ENCODE measurements at places on chromosomes 12 and 14.

DNA sequence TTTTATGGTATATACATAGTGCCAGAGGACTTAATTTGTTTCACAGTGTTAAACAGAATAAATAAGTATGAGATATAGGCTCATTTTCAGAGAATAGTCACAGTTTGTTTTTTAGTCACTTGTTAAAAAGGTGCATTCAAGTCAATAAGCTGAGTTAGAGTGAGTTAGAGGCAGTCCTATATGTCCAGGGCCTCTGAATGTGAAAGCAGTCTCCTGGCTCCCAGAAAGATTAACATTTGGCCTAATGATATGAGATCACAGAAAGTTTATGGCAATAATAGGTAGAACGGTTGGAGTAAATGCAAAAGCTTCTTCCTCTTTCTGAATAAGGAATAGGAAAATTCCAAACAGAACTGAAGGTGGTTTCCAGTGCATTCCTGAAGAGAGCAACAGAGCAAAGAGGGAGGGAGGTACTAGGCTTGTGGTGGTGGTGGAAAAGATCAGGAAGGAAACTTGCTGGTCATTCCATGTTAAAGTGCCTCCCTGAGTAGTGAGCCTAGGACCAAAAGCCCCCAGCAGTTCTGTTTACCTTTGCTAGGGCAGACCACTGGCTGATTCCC is 54.4 kb downstream of the SLC38A4 start:
- DNase-seq, result no peak

DNA sequence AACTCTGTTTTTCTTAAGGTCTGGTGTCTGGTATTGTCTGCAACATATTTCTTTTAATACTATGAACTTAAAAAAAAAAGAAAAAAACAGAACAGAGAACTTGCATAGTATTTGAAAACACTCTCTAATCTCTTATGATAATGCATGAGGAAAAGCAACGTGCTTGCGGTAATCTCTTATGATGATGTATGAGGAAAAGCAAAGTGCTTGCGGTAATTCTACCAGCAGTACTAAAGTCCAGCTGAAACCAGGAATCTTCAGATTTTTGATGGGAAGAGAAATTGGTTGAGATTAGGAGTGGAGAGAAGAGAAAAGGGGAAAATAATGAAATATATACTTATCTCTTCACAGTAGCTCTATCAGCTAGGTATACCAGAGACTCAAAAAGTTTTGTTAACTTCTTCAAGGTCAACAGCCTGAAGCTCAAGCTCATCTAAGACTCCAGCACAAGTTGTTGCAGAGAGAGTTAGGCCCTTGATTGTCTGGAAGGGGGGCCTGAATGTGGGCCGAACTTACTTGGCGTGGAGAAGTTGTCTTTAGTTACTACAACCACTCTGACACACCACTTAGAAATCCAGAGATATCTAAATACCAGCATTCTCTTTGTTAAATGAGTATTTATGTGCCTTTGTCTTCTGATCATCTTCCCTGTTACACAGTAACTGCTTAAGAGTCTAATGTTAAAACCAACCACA is 240.4 kb downstream of the PRKD1 start:
- no peak for DNase-seq

GRCh38 chr14:50795909-50796308 is 35.1 kb downstream of the NIN start:
- DNase-seq, result no peak

GRCh38 chr12:93287149-93287548 is 90.6 kb upstream of the NUDT4 start:
- no peak for DNase-seq

DNA sequence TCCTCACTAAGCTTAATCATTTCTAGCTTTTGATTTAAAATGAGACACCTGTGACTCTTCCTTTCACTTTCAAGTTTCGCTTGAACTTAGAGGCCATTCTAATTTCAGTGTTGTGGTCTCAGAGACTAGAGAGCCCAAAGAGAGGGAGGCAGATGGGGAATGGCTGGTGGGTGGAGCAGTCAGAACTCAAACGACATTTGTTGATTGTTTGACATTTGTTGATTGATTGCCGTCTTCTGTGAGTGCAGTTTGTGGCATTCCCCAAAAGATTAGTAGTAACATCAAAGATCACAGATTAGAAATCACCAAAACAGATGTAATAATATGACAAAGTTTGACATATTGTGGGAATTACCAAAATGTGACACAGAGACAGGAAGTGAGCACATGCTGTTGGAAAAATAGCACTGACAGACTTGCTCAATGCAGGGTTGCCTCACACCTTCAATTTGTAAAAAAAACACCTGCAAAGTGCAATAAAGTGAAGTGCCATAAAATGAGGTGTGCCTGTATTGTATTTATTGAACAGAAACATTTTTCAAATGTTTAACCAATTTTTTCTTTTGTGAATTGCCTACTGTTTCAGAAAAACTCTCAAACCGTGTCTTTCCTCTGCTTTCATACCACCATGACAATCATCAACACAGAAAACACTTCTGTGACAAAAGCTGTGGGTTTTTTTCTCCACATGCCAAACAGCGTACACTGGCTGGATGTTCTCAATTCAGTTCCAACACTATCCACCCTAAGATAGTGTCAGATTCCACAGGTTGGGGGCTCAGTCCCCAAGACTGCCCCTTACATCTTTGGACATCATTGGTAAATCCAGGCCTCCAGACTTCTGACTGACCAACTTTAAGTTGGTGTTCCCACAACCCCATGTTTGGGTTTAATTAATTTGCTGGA is 376.3 kb upstream of the RGS6 start:
- DNase-seq, result no peak

DNA sequence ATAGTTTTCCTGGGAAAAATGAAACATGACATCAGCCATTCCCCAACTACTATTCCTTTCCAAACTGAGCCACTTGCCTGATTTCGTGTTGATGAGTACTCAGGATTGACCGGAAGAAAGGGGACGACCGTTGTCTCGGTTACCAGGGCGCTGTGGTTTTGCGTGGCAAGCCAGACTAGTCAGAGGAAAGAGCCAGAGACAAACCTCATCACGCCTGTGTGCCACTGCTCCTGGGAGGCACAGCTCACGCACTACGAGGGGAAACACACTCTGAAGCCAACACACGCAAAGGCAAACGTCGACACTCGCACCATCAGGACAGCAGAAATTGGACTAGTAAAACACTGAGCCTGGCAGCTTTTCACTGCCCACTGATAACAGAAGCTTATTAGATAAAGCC is 35.0 kb downstream of the GIT2 start:
- DNase-seq, result no peak

DNA sequence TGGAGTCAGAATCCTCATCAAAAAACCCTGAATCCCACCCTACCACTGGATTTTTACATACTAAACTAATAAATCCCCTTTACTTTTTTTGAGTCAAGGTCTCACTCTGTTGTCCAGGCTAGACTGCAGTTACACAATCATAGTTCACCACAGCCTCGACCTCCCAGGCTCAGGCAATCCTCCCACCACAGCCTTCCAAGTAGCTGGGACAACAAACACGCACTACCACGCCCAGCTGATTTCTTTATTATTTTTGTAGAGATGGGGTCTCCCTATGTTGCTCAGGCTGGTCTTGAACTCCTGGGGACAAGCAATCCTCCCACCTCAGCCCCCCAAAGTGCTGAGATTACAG is 24.3 kb downstream of the SPTSSA start:
- DNase-seq, result no peak

GRCh38 chr14:98916036-98916435 is 356.0 kb downstream of the BCL11B start:
- DNase-seq, result no peak

GRCh38 chr12:112170376-112170775 is 45.0 kb downstream of the TRAFD1 start:
- no peak for DNase-seq

GRCh38 chr12:118187751-118188435 is 52.0 kb downstream of the PEBP1 start:
- no peak for DNase-seq

GRCh38 chr14:37278636-37279538 is 81.2 kb downstream of the MIPOL1 start:
- no peak for DNase-seq

- DNase-seq, result no peak
Measured at GRCh38 chr12:47868041-47868440, 36.8 kb downstream of the VDR start.

DNA sequence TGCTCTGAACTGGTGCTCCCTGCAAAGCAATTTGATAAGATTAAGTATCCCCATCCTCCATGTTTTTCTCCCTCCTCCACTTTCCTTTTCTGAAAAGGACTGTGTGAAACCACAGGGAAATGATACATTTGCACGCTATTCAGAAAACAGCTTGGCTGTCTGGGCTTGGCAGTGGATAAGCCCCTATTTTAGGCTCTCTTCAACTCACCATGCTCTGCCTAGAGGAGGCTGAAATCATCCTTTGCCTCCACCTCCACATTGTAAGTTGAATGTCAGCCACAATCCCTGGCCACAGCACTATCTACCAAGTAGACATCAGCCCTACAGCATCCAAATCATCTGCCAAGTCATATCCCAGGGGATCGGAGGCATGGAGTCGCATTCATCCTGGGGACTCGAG is 642.3 kb downstream of the RPS29 start:
- no peak for DNase-seq

DNA sequence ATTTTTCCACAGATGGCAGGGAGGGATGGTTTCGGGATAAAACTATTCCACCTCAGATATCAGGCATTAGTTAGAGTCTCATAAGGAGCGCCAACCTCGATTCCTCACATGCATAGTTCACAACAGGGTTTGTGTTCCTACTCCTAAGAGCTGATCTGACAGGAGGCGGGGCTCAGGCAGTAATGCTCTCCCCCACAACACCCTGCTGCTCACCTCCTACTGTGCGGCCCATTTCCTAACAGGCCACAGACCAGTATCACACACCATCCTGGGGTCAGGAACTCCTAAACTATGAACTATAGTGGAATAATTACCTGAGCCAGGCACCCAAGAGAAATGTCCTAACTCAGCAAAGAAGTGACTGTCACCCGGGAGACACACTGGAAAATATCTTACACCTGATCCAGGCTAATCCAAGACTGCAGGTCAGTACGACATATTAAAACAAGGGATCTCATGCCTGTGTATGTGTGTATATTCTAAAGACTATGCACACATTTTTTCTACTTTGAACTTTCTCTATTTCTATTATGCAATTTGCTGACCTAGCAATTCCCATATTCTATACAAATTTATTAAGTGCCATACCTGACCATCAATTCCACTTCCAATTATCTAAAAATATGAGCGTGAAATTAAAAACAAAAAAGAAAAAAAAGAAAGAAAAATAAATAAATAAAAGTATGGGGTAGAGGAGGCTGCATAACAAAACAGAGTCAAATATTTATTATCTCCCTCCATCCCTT is 4.7 kb downstream of the NAA25 start:
- no peak for DNase-seq

DNA sequence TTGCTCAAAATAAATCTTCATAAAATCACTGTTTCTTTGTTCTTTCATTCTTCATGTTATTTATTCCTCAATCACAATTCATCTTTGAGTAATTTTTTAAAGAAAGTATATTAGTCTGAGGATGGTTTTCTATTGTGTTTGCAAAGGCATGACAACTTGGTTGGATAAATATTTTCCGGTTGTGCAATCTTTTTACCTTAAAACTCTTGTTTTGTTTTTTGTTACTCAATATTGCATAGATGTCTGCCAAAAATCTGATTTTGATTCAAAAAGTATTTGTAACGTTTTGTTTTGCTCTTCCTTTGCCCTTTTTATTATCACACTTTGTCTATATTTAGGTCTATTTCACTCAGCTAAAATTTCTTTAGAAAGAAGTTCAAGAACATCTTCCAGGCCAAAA is 86.2 kb upstream of the SYT1 start:
- no peak for DNase-seq

- no peak for DNase-seq
Measured at GRCh38 chr14:59161561-59162175, 26.8 kb upstream of the DAAM1 start.

- DNase-seq, result no peak
Measured at GRCh38 chr12:42021469-42021868, 123.2 kb downstream of the GXYLT1 start.

- DNase-seq, result no peak
Measured at GRCh38 chr14:21070610-21071224, 613 bp downstream of the ARHGEF40 start.

GRCh38 chr12:91256411-91256810 is 73.8 kb upstream of the DCN start:
- DNase-seq, result no peak

DNA sequence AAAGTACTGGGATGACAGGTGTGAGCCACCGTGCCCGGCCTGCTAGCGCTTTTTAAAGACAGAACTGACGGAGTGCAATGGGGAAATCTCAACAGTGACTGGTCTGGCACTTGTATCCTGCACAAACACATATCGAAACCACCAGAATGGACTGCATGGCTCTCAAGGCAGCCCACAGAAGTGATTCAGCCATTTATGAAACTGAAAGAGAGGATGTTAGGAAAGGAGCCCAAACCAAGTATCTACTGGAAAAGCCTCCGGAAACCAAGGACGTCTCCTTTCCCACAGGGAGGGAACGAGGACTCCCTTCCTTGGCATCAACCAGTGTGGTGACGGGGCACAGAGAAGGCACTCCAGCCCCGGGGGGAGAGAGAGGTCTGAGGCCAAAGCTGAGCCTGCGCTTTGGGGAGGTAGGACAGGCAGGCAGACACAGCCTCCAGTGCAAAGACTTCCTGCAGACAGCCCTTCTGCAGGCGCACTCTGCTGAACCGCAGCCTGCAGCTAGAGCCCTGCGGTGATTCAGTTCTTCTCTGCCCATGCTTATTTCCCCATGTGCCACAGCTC is 16.5 kb downstream of the SLC15A4 start:
- DNase-seq, result peak; percentile 45

DNA sequence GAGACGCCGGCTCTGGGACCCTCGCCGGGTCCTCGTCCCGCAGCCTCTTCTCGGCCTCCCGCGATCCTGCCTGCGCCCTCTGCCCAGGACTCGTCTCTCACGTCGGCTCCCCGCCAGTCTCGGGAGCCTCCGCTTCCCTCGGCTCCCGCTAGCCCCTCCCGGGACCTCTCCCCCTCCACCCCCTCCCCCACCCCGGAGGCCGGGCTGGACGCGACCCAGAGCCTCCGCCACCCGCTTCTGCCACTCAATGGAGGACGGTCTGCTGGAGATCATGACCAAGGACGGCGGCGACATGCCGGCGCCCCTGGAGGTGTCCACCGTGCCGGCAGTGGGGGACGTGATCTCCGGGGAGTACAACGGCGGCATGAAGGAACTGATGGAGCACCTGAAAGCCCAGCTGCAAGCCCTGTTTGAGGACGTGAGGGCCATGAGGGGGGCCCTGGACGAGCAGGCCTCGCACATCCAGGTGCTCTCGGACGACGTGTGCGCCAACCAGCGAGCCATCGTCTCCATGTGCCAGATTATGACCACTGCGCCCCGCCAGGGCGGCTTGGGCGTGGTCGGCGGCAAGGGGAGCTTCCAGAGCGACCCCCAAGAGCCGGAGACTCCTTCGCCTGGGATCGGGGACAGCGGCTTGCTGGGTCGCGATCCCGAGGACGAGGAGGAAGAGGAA is 568 bp downstream of the CCDC184 start:
- DNase-seq, result no peak

DNA sequence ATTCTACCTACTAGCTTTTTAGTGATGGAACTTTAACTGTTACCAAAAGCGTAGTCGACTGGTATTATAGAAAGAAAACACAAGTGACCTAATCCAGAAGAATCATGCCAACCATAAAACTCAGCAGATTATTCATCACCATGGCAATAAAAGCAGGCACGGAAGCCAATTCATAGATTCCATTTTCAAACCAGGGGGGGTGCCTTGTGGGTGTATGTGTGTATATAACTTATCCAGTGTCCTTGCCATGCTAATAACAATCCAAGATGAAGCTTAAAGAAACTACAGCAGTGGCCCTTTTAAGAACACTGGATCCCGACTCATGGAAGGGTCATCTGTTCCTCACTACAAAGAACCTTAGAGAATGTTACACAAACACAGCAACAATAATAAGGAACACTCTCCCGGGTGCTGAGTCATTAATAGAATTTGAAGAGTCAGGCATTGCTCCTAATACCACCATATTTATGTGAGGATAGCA is 61.0 kb downstream of the EPS8 start:
- no peak for DNase-seq

Data from C1 segment of cervical spinal cord (tissue), 14 donors.